ENCODE measurements at places on chromosomes 13 and 19.
A peak's percentile ranks its signal among the peaks of the same experiment; 100 is the strongest.

DNA sequence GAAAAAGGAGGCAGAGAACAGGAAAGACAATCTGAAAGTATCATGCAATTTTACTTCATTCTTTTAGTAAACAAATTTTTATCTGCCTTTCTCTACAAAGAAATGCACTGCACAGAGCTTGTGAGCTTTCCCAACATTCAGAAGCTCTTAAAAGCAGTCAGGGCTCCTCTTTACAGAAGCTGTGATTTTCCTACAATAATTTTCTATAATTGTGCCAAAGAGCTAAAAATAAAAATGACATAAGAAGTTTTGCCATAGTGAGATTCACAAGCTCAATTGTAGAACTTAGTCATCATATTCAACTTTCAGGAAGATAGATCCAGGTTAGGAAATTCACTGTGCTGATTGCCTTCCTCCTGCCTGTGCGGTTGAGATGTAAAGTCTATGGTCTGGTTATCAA is 341.4 kb downstream of the PCDH9 start:
- no peak for DNase-seq

DNA sequence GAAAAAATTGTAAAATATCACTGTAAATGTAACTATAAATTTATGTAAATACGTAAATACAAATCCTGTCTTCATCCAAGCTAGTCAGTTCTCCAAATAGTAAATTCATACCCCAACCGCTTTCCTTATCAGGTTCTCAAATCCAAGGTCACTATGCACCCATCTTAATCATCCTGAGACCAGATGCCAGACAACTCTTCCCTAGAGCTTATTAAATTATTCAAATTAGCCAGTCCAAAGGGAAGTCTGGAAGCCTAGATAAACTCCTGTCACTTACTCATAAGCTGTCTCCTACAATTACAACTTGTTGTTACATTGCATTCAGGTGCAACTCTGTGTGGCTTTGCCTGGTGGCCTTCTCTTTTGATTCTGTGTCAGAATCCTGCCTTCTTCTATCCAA is 836.1 kb upstream of the PCDH20 start:
- DNase-seq = no peak

DNA sequence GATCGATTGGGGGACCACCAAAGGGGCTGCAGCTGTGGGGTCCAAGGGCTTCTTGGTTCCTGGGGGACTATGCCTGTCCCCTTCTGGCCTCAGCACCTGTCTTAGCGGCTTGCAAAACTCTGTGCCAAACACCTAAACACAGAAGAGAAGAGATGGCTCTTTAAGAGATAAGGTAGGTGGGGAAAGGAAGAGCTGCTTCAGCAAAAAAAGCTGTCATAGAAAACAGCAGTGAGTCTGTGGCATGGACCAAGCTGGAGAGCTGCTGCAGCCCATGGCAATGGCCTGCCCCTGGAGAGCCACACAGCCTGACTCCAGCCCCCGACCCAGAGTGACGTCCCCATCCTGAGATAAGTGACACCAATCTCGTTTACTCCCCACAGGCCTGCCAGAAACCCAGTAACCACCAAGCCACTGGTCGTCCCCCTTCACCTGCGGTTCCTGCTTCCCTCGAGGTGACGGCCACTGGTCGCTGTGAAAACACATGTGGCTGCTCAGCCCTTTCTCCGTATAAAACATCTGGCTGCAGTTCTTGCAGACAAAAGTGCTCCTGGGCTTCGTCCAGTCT is 25.0 kb upstream of the NAPA start:
- DNase-seq = no peak

DNA sequence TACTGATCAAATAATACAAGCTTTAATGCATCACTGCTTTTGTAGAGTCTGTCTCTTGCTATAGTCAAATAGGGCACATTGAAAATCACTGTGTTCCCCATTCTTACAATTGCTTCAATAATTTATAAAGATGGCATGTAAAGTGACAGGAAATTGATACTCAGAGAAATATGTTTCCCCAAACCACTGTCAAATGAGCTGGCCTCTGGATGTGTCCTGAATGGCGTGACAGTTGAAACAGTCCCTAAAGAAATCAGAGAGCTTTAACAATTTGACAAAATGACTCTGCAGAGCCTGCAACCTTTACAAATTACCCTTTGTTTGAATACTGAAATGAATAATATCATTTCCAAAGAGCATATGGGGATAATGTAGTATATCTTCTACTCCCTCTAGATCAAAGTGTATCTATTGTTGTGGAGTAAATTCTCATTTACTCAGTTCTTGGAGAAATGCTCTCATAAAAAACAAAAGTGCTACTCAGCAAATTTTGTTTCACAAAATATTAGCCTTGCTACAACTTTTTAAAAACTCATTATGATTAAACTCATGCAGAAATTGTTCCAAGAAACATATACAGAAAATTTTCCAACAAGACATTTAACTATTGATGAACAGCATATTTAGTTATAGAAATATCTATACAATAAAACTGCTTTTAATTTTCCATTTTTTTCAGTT is 763.2 kb upstream of the SPRY2 start:
- DNase-seq = no peak

- no peak for DNase-seq
These were observed 44.6 kb upstream of the GPR183 start for GRCh38 chr13:99351772-99352171.

GRCh38 chr13:27403203-27403678 is 21.2 kb upstream of the GTF3A start:
- DNase-seq = no peak

DNA sequence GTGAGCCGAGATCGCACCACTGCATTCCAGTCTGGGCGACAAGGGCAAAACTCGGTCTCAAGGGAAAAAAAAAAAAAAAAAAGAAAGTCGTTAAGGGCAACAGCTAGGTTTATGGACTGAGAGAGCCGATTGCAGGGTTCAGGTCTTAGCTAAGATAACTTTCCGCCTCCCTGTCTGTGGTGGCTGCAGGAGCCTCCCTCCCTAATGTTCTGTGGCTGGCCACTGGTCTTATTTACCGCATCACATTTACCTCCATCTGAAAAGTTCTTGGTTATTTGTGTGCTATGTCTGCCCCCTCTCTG is 722 bp upstream of the CRTC1 start:
- no peak for DNase-seq

- DNase-seq = no peak
These were observed 953 bp downstream of the KCNN4 start for GRCh38 chr19:43779820-43780219.

- no peak for DNase-seq
These were observed 45.2 kb downstream of the SUCLA2 start for GRCh38 chr13:47955836-47956235.

GRCh38 chr19:1592024-1592754 is 476 bp downstream of the MBD3 start:
- peak; percentile 55 for DNase-seq

DNA sequence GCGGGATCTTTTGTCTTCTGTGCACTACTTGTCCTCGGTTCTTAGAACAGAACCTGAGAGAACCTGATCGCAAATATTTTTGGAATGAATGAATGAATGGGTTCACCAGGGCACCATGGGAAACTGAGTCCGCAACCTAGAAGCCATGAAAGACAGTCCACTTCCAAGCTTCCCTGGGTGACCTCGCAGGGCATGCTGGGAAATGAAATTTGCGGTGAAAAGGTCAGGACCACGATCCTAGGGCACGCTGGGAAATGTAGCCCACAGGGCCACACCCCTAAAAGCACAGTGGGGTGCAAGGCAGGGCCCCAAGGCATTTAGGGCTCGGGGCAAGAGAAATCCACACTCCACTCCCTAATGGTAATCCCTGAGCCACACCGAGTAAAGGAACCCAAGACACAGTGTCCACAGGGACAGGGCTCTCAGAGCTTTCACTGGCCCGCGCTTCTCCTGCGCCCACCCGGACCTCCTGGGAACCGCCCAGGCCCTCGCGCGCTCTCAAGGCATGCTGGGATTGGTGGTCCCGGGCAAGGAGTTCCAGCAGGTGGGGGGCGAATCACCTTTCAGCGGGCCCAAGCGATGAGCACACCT is 1.1 kb upstream of the PPP1R12C start:
- DNase-seq = no peak

DNA sequence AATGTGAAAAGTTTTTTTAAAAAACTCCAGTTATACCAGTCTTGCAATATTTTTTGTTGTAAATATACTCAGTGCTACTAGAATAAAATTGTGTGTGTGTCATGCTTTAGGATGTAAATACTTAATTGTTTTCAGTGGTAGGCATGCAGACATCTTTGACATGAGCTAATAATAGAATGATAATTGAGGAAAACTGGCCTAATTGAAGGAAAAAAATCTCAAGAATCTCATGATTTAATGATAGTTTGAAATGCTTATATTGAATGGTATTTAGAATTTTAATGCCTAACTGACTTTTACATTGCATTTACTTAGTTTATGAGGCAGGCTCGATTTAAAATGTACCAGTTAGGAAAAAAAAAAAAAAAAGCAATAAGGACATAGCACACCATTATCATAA is 3.2 kb upstream of the MAB21L1 start:
- DNase-seq = no peak

- DNase-seq = no peak
These were observed 3.1 kb downstream of the RANBP3 start for GRCh38 chr19:5974721-5975387.

DNA sequence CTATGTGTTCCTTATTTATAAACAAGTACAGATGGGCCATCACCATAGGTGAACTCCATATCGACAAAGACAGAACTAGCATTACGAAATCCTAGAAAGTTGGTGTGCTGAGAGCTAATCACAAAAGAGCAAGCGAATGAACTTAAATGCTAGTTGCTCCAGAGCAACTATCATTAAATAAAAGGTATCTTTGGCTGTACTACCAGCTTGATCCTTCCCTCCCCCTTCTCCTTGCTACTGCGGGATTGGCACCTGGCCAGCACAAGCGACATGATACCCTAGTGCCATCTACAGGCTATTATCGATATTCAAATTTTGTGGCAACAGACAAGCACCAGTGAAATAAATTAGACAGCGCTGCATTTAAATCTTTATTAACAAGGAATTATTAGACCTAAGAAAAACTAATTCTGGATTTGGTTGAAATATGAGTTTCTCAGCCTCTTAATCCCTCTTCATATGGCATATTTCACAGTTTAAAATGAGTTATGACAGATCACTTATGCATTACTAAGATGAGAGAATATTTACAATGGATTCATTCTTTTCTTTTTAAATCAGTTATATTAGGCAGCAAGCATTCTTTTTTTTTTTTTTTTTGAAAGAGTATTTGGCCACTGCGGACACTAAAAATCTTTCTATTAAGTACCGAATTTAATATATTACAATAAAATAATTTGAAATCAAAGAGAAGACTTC is 5.8 kb downstream of the PCDH9 start:
- peak; percentile 39 for DNase-seq

- DNase-seq = no peak
These were observed 147.3 kb upstream of the GPC6 start for GRCh38 chr13:93079294-93079693.

DNA sequence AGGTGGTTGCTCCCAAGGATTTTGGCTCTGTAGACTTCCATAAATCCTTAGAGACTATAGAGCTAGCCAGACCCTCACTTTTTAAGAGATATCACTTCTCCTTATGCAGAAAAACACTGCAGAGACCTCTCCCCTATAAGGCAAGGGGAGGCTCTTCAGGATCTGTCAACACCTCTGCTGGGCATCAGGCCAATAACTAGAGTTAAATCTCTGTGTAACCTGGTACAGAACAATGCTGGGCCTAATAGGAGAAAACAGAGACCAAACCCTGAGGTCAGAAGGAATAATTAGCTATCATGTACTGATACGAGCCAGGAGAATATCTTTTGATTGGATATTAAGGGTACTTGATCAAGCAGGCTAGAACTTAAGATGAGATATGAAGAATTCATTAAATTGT is 358.5 kb downstream of the TBC1D4 start:
- DNase-seq = no peak

- DNase-seq = no peak
These were observed 2.9 kb upstream of the TCF3 start for GRCh38 chr19:1655131-1655981.

DNA sequence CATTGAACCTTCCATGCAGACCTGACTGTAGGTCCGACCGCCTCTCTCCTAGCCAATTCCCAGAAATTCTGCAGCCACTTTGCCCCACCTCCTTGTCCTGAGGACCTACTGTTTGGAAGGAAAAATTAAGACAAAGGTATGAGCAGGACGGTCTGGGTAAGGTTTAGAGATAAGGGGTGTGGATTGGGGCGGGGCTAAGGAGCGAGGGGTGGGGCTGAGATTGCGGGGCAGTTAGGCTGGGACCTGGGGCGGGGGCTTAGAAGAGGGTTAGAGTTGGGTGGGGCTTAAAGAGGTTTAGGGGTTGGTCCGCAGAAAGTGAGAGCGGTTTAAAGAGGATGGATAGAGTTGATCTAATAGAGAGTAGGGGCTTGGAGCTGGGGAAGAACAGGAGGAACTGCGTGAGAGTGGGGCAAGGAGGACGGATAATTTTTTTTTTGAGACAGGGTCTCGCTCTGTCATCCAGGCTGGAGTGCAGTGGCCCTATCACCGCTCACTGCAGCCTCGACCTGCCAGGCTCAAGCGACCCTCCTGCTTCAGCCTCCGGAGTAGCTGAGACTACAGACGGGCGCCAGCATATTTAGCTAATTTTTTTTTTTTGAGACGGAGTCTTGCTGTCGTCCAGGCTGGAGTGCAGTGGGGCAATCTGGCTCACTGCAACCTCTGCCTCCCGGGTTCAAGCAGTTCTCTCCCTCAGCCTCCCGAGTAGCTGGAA is 1.7 kb upstream of the ZNF865 start:
- DNase-seq = no peak

DNA sequence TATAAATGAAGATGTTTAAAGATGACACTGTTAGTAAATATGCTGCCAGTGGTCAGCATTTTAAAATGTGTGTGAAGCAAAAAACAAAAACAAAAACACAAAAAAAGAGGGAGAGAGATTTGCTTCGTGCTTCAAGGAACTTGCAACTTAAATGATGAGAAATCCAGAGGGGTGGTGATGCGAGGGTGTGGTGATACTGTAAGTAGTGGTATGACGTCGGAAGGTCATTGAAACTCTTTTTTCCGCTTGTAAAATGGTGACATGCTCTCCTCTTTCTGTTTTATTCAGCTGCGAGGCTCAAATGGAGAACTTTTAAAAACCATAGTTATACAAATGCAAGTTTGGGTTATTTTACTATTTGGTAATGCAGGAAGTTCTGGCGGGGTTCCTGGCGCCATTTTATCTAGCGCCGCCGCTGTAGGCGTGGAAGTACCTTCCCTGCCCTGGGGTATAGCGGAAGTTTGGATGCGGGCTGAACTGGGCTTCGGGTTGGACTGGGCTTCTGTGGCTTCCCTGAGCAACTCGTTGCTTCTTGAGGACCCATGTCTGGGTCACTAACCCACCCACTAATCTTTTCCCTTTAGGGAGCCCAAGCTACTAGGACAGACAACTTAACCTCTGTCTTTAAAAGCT is 34.8 kb downstream of the DGKH start:
- DNase-seq = no peak

DNA sequence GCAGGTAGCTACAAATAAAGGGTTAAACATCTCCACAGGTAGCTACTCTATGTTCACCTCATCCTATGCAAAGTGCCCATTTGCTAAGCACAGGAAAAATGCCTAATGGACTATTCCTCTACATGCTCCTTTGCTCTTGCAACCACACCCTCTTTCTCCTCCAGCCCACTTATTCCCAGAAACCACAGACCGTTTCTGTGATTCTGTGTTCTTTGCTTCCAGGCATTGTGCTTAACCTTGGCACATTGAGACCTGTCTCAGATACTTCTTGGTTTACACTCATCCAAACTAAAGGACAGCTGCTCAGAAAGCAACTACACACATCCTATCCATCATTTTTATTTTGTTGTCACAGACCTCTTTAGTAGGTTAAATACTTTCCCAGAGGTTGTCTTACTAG is 785.0 kb upstream of the MIR17HG start:
- no peak for DNase-seq

- DNase-seq = no peak
These were observed 111.2 kb downstream of the KCNRG start for GRCh38 chr13:50126263-50126992.

- no peak for DNase-seq
These were observed 384.9 kb downstream of the KCNRG start for GRCh38 chr13:50400035-50400726.

All from HFF-Myc (cell line).